ENCODE measurements at places on chromosomes 7 and 10.

GRCh38 chr7:1586126-1586826, 16.4 kb upstream of the PSMG3 start:
- no peak for DNase-seq

- DNase-seq = peak; percentile 63
Measured at GRCh38 chr7:50591480-50592438, 26.6 kb upstream of the DDC start.

- no peak for DNase-seq
Measured at GRCh38 chr7:83468251-83468739, 180.6 kb downstream of the SEMA3E start.

DNA sequence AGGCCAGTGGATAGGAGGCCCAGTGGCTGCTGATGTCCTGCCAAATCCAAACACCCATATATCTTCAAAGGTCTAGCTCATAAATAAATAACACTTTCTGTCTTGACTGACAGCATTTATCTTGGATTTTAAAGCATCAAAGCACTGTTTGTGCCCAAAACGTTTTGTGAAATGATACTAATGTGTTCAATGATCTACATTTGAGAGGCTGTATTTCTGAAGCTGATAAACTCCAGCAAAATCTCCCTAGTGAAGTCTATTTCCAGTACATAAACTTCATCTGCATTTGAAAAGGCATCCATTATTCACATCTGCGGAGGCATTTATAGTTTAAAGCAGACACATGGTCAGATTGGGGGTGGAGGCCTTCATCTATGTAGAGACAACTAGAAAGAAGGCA, 276.3 kb downstream of the HPSE2 start:
- no peak for DNase-seq

DNA sequence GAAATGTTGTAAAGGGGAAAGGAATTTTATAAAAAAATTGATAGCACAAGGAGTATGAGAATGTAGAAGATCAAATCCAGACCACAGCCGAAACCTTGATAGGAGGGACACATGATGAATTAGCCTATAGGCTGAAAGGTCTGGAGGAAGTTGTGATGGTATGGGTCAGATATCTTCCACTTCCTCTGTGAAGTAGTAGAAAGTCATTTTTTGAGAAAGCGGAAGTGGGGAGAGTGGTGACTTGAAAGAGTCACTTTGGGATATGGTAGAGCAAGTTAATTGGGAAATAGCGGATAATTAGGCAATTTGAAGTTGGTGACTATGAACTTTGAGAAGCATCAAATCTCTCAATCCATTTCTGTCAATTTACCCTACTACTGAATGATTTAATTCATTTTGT, 99.4 kb downstream of the GRM8 start:
- no peak for DNase-seq

GRCh38 chr7:45211066-45211465, 53.5 kb downstream of the RAMP3 start:
- no peak for DNase-seq

- no peak for DNase-seq
Measured at GRCh38 chr10:48448796-48449195, 142.3 kb downstream of the MAPK8 start.

DNA sequence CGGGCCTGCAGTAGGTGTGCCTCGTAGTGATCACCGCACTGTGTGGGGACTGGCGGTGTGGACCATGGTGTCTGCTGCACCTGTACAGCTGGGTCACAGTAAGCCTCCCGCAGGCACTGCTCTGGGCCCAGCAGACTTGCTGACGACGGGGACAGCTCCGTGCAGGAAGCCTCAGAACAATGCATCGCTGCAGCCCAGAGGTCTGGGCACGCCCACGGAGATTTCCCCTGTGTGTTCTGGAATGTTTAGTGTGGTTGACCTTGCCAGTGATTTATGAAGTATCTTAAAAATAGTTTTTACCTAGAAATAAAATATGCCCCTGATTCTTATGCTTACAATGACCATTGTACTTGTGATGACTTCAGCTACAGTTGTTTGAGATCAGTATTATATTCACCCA, 59.1 kb upstream of the ZNF32 start:
- DNase-seq = no peak

DNA sequence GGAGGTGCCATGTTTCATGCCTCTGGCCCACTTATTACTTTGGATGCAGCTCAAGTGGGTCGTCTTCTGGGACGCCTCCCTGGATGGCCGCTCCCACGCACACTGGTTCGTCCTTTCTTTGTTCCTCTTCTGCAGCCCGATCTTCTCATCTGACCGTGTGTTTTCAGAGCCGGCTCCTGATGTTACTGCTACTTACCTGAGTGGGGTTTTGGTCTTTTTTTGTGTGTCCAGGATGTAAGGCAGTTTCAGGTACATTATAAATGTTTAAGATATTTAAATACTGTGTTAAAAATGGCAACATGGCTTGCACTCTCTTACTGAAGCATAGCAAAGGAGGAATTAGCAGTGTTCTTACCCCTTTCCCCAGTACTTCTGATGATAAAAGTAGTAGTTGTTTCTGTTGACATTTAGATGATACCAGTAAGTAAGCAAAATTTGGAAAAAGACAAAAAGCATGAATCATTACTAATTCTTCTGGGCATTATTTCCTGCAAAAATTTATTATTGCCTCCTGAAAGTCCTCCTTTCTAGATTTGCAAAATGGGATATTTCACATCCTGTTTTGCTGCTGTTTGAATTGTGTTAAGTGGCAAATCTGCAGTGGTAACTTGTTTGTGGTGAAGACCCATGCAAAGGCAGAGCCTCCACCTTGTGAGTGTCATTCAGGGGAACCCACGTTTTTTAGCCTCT, 59.4 kb downstream of the SHH start:
- no peak for DNase-seq

DNA sequence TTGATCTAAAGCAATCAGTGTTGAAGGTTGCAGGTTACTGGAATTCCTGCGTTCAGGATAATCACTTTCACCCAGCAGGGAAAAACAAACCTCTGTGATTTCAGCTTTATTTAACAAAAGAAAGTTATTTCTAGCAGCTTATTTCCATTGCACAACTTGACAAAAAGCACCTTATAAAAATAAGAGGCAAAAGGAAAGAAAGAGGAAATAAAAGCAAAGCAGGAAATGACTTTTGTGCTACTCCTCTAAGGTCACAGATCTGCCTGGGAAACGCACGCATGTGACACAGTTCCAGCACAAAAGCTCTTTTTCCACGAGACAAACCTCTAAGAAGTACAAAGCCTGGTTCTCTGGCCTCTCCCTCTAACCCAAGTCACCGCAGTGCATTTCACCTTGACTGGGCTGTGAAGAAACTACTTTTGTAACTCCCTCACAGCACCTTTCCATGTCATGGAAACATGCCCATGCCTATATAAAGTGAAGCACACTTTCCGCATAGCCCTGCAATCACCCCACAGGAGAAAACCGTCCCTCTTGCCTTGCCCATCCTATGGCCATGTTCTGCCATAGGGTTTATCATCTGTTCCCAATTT, 870 bp downstream of the ANK3 start:
- DNase-seq = no peak

DNA sequence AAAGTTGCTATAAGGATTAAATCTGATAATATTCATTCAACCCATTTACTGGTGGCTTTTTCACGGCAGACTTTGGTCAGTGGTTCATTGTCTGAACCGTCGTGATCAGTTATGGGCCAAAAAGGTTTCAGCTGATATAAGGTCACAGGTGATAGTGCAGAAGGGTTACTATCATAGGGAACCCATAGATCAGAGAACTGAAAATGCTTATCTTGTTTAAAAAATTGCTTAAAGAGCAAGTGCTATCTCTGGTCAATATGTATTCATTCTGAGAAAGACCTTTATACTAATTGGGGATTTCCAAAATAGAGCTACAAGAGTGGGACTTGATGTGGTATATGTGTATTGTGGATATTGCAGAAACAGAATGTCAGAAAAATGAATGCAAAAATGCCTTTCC, 147.8 kb upstream of the SEMA3E start:
- no peak for DNase-seq

DNA sequence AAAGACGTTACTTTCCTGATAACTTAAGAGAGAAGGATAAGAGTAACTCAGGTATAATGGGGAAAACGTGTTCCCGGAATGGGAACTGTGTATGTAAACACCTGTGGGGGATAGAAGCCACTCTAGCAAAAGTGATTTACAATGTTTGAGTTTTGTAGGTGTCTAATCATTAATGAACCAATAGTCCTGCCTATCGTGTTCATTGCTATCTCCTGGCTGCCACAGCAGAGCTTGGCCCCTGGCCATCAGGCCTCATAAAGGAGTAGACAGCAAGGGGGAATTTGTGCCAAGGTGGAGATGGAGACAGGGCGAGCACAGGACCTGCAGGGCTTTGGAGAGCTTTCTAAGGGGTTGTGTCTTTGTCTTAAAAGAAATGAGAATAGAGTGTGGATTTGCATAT, 102.1 kb downstream of the GAD2 start:
- no peak for DNase-seq

- no peak for DNase-seq
Measured at GRCh38 chr10:3784510-3785250, at the start of gene KLF6. Gene KLF6, minus strand, starts transcription at chr10:3785209. Its CDS starts 195 bp downstream, at chr10:3785014.

GRCh38 chr7:42106562-42106961, 130.4 kb downstream of the GLI3 start:
- DNase-seq = no peak
